Ovary (tissue), 10 donors: ENCODE measurements at places on chromosomes 1 and 21. TPM values are rescaled to one million over a fixed set of nuclear protein-coding genes. Genes with fewer than 3 reads are reported as not detected.
A peak's percentile ranks its signal among the peaks of the same experiment; 100 is the strongest.

DNA sequence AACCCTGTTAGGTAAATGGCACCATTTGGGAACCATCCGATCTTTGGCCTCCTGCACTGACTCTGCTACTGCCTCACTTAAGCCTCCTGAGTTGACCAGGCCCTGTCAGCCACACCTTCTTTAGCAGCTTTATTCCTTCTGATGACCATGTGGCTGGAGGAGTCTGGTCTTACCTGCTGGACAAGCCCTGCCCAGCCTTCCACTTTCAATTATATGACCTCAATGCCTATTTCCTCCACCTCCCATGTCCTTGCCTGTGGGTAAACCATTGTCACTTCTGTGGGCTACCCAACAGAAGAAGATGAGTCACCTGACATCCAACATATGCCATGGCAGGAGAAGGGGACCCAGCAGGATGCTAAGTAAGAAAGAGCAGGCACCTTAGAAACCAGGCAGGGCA, 393.8 kb downstream of the NTNG1 start:
- no peak for DNase-seq

DNA sequence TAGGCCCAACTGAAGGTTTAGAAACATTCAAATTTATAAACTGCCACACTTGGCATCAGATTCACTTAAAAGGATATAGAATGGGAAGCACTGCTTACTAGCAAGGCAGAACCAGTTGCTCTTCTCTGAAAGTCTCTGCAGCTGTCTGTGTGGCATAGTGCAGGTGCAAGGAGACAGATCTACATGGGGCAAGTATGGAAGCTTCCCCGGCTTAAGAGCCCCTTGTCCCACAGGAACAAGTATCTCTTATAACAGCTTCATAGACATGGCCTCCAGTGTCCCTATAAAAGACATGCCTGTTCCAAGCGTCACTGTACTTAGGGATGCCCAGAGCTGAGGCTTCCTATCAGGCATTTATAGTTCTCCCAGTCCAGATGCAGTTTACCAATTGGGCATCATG, 26.5 kb downstream of the ZBTB8B start:
- DNase-seq, result no peak

ARHGEF10L gene
- total RNA-seq, result 17.9 TPM

GRCh38 chr1:111222308-111223125, 5.0 kb upstream of the CHI3L2 start:
- peak; percentile 77 for DNase-seq

GRCh38 chr1:159968901-159969300, 14.9 kb upstream of the SLAMF9 start:
- no peak for DNase-seq

GRCh38 chr1:76601465-76601864, 265.8 kb upstream of the ST6GALNAC5 start:
- no peak for DNase-seq

DNA sequence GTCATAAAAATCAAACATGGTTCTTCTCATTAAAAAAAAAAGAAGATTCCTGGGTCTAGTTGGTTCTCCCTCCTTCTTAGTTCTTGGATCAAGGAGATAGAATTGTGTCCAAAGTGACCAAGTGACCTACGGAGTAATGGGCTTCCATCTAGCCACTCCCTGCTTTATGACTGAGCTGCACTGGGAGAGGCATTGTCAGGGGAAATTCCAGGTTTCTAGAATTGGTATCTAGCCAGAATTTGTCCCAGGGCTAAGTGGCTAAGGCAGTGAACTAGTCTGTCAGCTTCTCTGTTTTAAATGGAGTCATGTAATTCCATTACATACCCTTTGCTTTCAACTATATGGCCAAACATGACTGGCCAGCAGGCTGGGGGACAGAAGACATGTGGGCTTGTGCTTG, 40.1 kb upstream of the ERG start:
- DNase-seq, result no peak

GRCh38 chr1:88035578-88035977, 648.5 kb upstream of the PKN2 start:
- DNase-seq, result no peak

- DNase-seq, result no peak
Measured at GRCh38 chr1:91345395-91346005, 59.1 kb downstream of the HFM1 start.

DNA sequence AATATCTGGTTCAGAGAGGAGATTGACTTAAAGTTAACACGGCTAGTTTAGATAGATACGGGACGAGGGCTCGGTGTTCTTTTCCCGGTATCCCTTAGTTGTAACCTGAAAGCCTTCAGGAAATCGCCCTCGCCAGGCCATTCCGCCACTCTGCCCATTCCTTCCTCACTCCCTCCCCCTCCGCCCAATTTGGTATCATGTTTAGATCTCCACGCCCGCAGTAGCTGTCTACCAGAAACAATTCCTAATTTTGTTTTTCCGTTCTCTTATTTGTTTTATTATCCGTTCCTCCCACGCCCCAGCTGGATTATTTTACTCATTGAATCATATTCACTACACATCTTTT, 685 bp upstream of the VAMP4 start:
- peak; percentile 54 for DNase-seq

S100A3 gene
- total RNA-seq, result not detected

RHD gene
- total RNA-seq, result not detected

MANEAL gene
- total RNA-seq, result 2.2 TPM

DNA sequence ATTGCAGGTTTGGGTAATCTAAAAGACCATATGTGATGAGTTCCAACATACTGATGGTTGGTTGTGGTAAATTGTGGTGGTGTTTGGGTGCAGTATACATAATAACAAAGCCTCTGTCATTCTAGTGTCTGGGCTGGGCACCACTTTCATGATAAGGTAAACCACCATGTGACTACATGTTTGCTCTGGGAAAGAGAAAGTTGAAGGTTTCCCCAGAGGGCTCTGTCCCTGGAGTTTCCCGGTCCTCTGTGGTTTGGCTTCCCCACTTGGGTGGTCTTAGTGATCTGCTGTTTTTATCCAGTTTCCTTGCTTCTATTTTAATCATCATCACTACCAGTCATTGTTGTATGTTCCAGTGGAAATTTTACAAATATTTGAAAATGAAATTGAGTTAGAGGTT, 55.9 kb upstream of the TSPAN2 start:
- no peak for DNase-seq

DNA sequence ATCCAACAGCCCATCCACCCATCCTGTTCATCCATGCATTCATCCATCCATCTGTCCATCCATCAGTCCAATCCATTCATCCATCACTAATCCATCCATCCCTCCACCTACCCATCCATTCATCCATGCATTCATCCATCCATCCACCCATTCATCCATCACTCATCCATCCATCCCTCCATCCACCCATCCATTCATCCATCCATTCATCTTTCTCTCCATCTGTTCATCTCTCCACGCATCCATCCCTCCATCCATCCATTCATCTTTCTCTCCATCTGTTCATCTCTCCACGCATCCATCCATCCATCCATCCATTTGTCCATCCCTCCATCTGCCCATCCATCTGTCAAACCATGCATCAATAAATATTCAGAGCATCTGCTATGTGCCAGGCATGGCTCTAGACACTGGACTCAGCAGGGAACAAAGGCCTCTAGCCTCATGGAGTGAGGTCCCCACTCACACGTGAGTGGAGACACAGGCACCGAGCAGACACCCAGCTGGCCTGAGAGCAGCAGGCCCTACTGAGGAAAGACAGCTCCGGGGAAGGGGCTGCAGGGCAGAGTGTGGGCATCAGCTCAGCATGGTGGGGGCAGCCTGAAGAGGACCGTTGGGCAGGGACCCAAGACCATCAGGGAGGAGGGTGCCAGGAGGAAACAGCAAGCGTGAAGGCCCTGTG, 9.6 kb downstream of the KRTAP10-1 start:
- no peak for DNase-seq

OR2T11 gene
- not detected for total RNA-seq

DNA sequence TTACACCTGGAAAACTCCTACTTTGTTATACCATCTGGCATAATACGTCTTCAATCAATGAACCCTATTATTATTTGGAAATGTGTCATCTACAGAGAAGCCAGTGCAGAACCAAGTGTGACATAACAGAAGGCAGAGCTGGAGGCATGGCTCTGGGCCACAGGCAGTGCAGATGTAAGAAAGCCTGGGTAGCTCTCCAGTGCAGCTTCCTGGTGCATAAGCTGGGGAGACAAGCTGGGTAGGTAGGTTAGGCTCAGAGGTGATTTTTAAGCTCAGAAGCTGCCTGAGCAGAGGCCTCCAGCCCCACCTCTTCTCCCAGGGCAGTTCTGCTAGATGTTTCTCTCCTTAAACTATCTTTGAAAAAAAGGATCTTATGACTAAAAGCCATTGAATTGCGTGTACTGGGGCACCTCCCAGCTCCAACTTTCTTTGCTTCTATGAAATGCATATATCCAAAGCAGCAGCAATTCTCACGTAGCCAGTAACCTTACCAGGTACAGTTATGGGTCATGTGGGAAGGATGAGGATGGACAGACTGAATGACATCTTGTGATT, 30.7 kb downstream of the AKNAD1 start:
- no peak for DNase-seq

DNA sequence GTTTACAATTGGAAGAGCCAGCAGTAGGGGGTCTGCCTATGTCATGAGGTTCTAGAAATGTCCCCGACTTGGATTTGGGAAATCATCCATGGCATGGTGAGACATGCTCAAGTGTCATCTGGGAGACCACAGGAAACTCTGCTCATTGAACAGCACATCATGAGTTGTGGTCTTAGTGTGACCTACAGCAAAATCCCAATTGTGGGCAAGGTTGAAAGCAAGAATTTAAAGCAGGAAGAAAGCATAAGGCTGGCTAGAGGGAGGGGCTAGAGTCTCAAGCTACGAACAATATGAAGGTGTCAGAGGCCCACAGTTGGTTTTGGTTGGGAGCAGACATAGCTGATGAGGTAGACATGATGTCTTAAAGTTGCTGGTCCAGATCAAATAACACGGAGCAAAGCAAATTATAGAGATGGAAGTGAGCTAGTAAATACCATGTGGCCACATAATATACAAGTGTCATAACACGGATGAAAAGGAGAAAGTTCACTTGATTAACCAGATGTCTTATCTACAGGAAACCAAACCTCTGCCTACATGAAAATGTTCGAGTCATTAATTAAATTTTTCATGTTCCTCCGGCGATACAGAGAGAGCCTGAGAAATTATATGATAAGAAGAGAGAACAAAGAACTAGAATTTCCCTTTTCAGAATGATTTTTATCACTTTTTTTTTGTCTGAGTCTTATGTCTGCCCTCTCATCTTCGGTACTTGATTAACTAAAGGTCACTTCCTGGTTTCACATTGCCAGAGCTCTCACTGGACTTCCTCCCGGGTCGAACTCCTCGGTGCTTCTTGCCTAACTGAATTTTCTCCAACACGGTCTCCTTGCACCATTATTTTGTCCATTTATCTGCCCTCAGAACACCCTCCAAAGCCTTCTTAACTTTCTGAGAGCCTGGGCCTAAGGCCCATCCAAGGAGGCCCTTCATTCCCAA, 67.5 kb upstream of the DUSP10 start:
- DNase-seq, result no peak

GRCh38 chr1:45589861-45590260, 6.0 kb downstream of the NASP start:
- no peak for DNase-seq

- no peak for DNase-seq
Measured at GRCh38 chr1:96361961-96362360, 359.6 kb upstream of the PTBP2 start.
